SHP77 treated with DMSO at 0.1 percent for 48 hours (cell line): ENCODE measurements at places on chromosomes 5 and 9.

GRCh38 chr5:39218482-39219402, 621 bp downstream of the FYB1 start:
- no peak for DNase-seq

DNA sequence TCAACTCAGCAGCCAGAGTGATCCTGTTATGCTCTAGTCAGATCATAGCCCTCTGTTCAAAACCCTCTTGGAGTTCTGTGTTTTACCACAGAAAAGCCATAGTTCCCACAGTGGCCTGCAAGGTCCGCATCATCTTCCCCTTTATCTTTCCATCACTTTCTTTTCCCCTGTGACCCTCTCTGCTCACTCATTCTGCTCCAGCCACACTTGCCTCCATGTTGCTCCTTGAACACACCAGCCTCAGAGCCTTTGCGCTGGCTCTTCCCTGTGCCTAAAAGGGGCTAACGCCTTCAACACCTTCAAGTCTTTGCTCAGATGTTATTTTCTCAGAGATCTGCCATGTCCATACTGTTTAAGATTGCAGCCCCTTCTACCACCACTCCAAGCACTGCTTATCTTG, 26.3 kb downstream of the CSF2 start:
- DNase-seq = no peak

GRCh38 chr5:64646169-64646568, 44.1 kb upstream of the SHISAL2B start:
- DNase-seq = no peak

GRCh38 chr9:113858282-113858681, 17.8 kb upstream of the ZNF618 start:
- no peak for DNase-seq

DNA sequence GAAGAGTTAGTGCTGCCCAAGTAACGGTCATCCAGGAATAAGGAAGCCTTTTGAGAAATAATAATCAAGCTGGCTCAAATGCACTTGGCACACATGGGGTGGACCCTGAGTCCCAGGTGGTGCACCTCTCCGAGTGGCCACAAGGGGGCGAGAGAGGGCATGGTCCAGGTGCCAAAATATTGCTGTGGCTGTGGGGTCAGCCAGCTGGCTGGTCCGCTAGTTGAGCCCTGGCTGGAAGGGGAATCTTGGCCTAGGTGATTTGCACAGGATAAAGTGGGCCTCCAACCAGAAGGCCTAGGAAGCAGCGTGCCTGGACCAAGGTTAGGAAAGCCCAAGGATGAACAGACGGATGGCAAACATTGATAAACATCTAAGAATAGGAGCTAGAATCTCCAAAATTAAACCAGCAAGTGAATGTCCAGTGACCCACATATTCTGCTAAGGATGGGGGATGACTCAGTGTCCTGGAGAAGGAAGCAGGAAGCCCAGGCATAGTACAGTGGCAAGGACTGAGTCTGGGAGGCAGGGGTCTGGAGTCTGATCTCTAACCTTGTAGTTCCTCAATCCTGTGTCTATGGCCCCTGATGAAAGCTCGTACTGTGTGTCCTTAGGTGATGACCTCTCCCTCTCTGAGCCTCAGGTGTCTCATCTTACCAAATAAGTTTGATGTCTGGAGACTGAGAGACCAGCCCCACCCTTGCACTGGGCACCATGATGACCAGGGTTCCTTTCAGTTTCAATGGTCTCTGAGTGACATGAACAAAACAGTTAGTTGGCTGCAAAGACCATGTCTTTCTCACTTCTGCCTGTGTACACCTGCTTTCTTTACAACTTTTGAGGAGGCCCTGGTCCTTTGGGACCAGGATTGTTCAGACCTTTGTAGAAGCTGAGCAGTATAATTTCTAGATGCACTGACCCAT, 19.2 kb upstream of the SHB start:
- DNase-seq = no peak

DNA sequence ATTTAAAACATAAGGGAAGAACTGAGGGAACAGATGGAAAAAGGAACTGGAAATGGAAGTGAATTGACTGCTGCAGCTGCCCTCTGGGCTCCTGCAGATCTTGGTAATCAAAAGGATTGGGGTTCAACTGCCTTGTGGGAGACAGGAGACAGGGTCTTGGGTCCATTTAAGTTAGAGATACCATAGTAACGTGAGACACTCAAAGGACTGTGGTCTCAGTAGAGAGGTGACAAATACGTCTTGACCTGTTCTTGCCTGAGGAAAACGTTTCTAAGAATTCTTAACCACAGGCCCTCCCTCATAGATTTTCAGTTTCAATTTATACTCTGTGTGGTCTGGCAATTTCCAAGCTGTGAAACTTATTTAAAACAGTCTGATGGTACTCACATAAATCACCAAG, 100.8 kb upstream of the DHFR start:
- no peak for DNase-seq

DNA sequence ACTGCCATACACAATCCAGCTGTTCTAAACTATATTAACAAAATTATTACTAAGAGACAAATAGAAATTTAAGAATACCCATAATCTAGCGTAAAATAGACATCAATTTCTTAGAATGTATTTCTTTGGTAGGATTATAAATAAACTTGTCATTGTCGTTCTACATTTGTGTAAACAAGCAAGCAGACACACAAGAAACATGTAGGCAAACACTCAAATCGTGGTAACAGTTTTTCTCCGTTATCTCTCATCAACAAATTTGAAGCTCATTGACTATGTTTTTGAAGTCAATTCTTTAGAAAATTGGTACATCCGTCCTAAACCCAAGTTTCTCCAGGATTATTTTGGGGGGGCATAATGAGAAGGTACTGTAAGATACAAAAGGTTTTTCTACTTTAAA, 832.2 kb downstream of the DTWD2 start:
- no peak for DNase-seq

- no peak for DNase-seq
Observed at GRCh38 chr5:102715082-102715807, 39.9 kb upstream of the PAM start.

DNA sequence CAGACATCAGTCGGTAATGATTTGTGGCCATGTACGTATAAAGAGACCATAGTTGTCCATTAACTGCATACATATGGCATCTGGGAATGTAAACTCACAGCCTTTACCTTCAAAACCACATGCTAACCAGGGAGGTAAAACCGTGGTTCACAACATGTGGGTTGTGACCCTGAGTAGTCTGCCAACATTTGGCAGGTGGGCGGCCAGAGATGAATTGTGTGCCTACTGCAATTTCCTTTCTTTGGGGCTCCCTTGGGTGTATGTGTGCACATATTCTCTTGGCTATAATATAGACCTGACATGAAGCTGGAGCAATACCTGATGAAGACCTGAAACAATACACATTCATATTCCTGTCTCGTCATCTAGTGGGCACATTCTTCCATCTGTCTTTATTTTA, 396.0 kb downstream of the MLLT3 start:
- DNase-seq = no peak

DNA sequence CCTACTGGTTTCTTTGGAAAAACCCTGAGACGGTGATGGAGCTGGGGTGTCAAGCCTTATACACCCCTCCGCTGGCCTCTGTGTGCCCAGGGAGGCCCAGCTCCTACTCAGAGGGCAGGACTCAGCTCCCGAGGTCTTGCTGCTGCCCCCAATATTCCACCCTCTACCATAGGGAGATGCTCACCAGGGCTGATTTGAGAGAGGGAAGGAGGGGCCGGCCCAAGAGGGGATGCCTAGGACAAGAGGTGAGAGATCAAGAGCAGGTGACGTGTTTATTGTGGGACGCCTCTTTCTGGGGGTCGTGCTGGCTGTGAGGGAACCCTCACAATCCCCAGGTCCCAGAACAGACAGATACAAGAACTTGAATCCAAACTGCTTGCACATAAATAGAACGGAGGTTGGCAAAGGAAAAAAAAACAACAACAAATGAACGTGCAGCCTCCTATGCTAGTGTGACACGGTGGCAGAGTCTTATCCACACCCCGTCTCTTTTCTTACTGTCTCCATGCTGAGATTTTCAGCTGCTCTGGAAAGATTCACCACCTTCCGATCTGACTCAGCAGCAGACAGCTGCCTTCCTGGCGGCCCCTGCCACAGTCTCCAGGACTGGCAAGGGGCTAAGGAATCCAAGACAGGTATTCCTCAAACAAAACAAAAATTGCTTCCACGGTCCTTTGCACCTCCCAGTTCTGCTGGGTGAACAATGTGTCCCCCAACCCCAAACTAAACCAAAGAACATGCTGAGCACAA, 22.3 kb downstream of the FABP6 start:
- no peak for DNase-seq

DNA sequence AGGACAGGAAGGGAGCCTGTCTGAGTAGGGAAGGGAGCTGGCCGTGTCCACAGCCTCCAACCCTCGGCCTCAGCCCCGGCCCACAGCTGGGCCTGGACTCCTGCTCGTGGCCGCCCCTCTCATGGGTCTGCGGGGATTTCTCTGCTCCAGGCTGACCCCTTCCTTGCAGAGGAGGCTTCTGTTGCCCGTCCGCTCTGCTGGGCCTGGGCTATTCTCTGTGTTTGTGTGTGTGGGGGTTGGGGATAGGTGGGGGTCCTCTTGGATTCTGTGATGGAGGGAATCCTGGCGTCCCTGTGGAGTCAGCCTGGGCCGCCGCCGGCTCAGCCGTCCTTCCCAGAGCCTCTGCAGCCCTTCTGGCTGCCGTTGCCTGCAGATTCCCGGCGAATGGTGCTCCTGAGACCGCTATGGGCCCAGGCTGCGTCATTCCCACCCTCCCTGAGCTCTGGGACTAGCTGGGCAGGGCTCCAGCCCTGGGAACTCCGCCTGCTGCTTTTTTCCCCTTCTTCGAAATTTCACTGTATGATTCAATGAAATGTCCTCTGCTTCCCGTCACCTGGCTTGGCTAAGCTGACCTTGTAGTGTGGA, 64.2 kb downstream of the FGF18 start:
- no peak for DNase-seq

DNA sequence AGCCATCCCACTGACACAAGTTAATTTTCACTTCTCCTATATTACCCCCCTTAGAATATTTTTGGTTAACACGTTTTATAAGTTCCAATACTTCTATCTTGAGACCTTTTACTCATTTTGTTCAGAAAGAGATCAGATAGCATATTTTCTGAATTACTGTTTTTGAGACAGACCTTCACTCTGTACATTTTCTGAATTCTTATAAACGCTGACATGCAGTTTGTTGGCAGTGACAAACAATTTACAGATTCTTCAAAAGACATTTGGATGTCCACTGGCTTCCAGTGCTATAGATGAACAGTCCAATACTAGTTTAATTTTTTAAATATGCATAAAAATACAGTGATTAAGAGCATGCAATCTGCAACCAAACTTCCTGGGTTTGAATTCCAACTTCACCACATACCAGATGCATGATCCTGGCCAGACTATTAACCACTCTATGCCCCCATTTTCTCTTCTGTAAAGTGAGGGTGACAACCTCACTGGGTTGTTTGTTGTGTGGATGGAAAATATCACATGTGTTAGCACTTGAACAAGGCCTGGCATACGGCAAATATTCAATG, 142.1 kb downstream of the AGTPBP1 start:
- no peak for DNase-seq

DNA sequence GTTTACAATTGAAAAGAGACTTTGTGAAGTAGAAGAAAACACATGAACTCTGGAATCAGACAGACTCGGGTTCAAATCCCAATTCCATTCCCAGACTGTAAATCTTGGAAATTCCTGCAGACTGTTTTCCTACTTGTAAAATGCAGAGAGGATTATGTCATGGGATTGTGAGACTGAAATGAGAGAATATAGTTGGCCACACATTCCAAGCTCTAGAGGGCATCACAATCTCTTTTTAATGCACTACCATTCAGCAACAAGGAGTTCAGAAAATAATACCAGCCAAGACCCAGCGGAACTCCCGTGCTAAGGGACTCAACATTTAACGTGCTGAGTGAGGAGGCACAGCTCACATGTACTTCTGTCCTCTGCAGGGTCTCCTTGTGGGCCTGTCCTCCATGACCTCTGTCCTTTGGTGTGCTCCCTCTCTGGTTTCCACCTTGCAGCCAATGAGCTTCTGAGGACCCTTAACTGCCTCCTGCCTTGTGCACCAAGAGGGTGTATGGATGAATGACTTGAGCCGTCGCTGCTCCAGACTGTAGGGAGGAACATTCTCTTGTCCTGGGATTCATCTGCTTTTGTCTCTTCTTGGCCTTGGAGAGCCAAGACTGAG, 263.5 kb downstream of the NTRK2 start:
- no peak for DNase-seq

GRCh38 chr9:74949859-74950855, 2.6 kb downstream of the C9orf40 start:
- DNase-seq = no peak

- DNase-seq = no peak
Observed at GRCh38 chr5:81747030-81747429, 3.9 kb downstream of the SSBP2 start.

GRCh38 chr9:122206118-122207046, 22.4 kb downstream of the LHX6 start:
- no peak for DNase-seq

GRCh38 chr5:1299961-1300360, 5.1 kb upstream of the TERT start:
- DNase-seq = no peak

- peak; percentile 59 for DNase-seq
Observed at GRCh38 chr5:147234825-147235635, at the start of gene STK32A. Gene STK32A, plus strand, starts transcription at chr5:147235026. Its CDS starts 4,609 bp downstream, at chr5:147239635.

GRCh38 chr9:94754976-94755475, 28.5 kb downstream of the AOPEP start:
- DNase-seq = no peak

DNA sequence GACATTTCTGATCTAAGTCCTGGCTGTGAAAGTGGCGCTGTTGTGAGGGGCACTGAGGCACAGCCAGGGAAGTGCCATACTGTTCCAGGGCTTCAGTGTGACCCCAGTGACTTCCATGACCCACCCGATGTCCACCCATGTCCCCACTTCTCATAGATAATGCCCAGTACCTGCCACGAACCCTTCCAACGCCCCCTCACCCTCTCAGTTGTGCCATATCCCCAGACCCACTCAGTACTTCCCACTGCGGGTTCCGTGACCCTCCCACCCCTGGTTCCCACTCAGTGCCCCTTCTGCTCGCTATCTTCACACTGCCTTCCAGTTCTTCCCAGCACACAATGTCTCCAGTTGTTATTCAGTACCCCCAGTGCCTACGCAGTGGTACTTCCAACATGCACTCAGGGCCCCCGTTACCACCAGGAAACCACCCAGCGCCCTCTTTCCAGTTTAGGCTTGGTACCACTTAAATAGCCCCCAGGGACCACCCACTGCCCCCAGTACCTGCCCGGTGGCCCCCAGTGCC, 30.7 kb upstream of the PSD2 start:
- no peak for DNase-seq
